Breast epithelium (tissue), 4 donors: ENCODE measurements at places on chromosomes 2 and 18.

- DNase-seq, result peak; percentile 73
Measured at GRCh38 chr2:231463698-231464575, at the start of gene NCL. Gene NCL, minus strand, starts transcription at chr2:231464484. Its CDS starts 131 bp downstream, at chr2:231464353.

DNA sequence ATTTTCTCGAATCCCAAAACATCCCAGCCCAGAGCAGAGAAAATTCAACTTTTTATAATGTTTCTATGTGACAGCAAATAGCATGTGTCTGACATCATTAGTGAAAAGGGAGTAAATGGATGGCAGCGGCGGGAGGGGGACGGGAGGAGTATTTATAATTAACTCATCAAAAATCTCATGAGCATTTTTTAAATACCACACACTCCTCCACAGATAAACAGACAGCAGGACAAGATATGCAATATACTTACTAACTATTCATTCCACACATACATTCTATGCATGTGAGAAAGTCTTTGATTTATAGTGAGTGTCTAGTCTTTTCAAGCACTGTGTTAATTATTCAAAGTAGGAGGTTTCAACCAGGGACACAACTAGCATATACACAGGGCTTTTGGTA is 107.6 kb downstream of the LRP2 start:
- no peak for DNase-seq

GRCh38 chr18:62725896-62726295 is 10.6 kb downstream of the PHLPP1 start:
- DNase-seq, result no peak

DNA sequence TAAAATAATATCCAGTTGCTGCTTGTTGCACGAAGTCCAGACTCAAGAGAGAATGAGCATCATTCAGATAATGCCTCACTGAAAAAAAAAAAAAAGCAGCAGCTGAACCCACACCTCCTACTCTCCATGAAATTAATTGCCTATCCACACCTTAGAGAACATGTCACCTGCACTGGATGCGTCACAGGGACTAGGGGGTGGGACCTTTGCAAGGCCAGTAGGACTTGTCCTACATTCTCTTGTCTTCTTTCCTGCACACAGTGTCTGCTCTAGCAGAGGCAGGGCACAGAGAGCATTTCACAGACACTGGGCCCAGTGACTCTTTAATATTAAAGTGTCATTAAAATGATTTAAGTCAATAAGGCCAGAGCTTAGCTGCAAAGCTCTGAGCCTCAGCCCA is at the start of gene ABCA12:
TSS of gene ABCA12 (minus strand) at position 148 of the 400 bp plus-strand sequence. CDS start 418 bp downstream, outside the sequence.
- DNase-seq, result no peak

DNA sequence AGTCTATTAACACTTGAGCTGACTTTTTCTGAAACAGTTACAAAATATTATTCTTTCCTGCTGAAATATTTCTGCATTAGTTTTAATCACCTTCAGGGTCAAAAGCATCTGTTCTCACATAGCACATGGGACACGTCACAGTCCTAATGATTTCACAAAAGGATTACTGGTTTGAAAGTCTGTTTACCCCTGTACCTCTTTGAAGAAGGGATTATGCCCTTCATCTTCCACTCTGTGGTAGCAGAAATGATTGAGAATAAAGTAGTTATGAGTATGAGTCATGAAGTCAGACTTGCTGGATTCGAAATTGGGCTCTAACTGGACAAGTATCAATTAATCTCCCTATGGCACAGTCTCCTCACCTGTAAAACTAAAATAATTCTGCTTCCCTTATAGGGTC is 121.2 kb downstream of the SATB2 start:
- no peak for DNase-seq

DNA sequence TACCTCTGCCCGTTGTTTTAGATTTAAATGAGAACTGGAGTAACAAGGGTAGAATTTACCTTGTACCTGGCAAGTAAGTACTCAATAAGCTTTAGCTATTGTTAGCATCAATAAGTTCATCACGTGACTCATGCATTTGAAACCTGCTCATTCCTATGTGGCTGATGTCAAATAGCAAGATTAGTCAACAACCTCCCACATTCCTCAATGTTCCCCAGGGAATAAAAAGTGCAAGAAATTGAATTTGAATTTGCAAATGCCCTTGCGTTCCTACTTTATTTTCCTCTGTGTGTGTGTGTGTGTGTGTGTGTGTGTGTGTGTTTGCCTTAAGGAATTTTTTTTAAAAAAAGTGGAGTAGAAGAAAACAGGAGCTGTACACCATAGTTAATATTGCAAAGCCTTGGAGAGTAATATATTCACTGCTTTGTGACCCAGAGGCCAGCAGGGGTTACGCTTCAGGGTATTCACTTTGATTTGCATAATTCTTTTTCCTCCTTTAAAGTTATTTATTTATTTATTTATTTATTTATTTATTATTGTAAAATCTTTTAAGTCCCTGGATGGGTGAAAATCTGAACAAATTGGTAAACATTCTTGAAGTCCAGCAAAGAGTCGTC is 43.9 kb upstream of the DNAH7 start:
- no peak for DNase-seq

GRCh38 chr2:17646081-17646554 is 105.6 kb downstream of the VSNL1 start:
- DNase-seq, result peak; percentile 35

- DNase-seq, result no peak
Measured at GRCh38 chr2:133346654-133347053, 221.6 kb downstream of the NCKAP5 start.

DNA sequence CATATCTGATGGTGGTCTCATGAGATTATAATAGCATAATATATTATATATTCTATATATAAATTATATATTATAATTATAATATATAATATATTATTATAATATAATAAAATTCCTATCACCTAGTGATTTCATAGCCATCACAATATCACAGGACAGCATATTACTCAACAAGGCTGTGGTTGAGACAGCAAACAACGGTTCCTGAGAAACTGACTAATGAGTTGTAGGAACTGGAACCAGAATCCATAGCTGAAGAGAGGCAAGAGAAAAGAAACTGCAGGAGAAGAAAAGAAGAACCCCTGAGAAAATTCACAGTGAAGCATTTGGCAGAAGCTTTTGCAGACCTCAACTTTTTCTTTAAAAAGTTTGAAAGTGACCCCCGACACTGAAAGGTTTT is 84.0 kb downstream of the BCL2L11 start:
- DNase-seq, result no peak
